ENCODE measurements at places on chromosomes 6 and 20.

DNA sequence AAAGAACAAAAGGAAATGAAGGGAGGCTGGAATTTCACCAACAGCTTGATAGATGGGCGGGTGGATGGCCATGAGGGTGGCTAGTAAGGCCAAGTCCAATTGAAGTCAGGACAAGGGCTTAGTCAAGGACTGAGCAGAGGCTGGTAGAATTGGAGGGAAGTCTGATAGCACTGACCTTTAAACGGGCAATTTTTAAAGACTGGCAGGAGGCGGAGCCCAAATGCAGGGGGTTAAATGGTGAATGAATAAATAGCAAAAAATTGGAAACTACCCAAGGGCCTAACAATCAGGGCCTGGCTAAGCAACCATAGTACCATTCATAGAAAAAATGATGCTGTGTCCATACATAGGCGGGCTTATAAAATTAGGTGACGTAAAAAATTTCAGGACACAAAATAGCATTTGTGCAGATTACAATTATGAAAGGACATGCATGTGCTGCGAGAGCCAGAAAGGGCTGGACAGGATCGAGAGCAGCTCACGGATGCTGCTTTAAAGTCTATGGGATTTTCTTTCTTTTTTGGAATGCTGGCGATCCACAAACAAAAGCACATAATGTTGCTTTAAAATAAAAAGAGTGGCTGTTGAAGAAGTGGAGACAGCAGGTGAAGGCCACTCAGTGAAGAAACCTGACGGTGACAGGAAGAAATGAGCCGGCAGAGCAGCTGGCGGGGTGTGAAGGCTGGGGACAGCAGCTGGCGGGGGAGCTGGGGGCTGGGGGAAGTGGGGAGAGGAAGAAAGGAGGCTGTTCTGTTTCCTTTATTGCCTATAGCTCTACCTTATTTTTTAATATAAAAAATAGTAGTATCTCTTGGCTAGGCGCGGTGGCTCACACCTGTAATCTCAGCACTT, 42.8 kb upstream of the TAF8 start:
- no peak for DNase-seq
- no peaks in the 10 kb centered on the region for H3K36me3 ChIP-seq
- H3K4me3 ChIP-seq = no peak overlapping the region
- no peak overlapping the region for H3K27ac ChIP-seq
- H3K27me3 ChIP-seq = no peaks in the 10 kb centered on the region
- H3K4me1 ChIP-seq = no peaks in the 10 kb centered on the region

- peak overlapping the region; percentile 46 for H3K27ac ChIP-seq
- no peak overlapping the region for H3K4me3 ChIP-seq
- no peaks in the 10 kb centered on the region for H3K36me3 ChIP-seq
- peaks cover 6% of the 10 kb centered on the region for H3K4me1 ChIP-seq
- no peaks in the 10 kb centered on the region for H3K27me3 ChIP-seq
Measured at GRCh38 chr20:11204926-11205768, 531.3 kb upstream of the JAG1 start.

DNA sequence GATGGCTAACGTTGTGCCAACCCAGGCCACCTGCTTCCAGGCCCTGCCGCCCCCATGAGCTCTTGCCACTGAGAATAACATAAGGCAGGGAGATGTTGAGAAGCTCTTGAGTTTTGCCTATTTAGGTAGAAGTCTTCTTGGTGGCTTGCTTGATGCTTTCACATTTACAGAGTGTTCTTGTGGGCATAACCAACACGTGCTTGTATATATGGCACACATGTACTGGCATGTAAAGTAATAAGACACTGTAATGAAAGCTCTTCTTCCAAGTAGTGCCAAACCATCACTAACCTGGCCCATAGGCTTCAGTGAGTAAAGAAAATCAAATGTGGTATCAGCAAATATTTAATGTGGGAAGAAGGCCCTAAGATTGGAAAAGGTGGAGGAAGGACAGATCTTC, 146.9 kb upstream of the CITED2 start:
- no peak overlapping the region for H3K4me3 ChIP-seq
- no peaks in the 10 kb centered on the region for H3K4me1 ChIP-seq
- H3K36me3 ChIP-seq = no peaks in the 10 kb centered on the region
- H3K27ac ChIP-seq = no peak overlapping the region
- no peak for DNase-seq

DNA sequence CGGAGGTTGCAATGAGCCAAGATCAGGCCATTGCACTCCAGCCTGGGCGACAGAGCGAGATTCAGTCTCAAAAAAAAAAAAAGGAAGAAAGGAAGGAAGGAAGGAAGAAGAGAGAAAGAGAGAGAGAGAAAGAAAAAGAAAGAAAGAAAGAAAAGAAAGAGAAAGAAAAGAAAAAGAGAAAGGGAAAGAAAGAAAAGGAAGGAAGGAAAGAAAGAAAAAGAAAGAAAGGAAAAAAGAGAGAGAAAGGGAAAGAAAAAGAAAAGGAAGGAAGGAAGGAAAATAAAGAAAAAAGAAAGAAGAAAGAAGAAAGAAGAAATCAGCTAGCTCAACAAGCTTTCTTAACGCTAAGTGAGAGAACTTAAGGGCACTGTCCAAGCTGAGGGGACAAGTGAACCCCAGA, 7.6 kb upstream of the MATN4 start:
- H3K4me3 ChIP-seq = no peak overlapping the region
- peaks cover 6% of the 10 kb centered on the region for H3K36me3 ChIP-seq
- DNase-seq = no peak
- no peak overlapping the region for H3K27ac ChIP-seq

- H3K27me3 ChIP-seq = no peaks in the 10 kb centered on the region
- peak overlapping the region; percentile 57 for H3K27ac ChIP-seq
- DNase-seq = no peak
- H3K36me3 ChIP-seq = no peaks in the 10 kb centered on the region
- H3K4me1 ChIP-seq = no peaks in the 10 kb centered on the region
Measured at GRCh38 chr20:11229772-11230171, 556.0 kb upstream of the JAG1 start.
